HEK293T (cell line): ENCODE measurements at places on chromosomes 16 and 17.

GRCh38 chr16:56849690-56850680, 15.0 kb upstream of the SLC12A3 start:
- DNase-seq: no peak

DNA sequence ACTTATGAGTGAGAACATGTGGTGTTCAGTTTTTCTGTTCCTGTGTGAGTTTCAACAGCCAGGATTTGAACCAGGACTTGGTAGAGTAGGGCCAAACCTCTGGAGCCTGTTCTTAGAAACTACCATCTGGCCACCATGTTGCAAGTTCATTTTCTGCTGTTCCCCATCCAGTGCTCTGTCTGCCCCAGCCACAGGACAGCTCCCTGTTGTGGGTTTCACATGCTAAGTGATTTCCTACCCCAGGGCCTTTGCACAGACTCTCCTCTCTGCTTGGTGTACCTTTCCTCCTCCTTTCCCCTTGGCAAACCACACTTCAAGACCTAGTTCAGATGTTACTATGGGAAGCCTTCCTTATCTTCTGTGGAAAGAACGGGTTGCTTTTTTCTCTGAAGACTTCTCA, 79.5 kb downstream of the HS3ST4 start:
- DNase-seq: no peak

GRCh38 chr17:8944748-8945147, 20.8 kb downstream of the PIK3R5 start:
- peak; percentile 1 for DNase-seq

GRCh38 chr17:69470702-69471101, 56.2 kb downstream of the MAP2K6 start:
- DNase-seq: no peak

DNA sequence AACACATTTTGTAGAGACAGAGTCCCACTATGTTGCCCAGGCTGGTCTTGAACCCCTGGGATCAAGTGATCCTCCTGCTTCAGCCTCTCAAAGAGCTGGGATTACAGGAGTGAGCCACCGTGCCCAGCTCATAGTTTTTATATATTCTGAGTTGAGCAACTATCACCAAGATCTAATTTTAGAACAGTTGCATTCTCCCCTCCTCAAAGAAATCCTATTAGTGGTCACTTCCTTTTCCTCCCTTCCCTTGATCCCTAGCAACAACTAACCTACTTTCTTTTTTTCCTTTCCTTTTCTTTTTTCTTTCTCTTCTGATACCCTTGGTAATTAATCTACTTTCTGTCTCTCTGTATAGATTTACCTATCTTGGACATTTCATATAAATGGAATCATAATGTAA, 61.5 kb upstream of the B4GALNT2 start:
- DNase-seq: no peak

GRCh38 chr17:19415311-19415710, 4.3 kb downstream of the RNF112 start:
- DNase-seq: no peak

DNA sequence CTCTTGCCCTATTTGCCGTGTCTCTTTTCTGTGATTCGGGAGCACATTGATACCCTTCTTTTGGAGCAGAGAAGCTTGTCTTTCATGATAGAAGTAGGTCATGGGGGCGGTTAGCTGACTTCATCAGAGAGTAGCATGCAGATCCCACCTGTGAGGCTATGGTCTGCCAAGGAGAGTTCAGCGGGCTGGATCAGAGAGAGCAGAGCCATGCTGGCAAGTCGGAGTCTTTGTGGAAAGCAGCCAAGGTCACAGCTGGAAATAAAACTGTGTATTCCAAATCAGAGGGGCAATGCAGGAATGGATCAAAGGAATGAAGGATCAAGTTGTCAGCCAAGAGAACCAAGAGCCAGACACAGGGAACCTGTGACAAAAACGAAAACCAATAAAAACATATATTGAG, 595.9 kb downstream of the WWOX start:
- DNase-seq: no peak

DNA sequence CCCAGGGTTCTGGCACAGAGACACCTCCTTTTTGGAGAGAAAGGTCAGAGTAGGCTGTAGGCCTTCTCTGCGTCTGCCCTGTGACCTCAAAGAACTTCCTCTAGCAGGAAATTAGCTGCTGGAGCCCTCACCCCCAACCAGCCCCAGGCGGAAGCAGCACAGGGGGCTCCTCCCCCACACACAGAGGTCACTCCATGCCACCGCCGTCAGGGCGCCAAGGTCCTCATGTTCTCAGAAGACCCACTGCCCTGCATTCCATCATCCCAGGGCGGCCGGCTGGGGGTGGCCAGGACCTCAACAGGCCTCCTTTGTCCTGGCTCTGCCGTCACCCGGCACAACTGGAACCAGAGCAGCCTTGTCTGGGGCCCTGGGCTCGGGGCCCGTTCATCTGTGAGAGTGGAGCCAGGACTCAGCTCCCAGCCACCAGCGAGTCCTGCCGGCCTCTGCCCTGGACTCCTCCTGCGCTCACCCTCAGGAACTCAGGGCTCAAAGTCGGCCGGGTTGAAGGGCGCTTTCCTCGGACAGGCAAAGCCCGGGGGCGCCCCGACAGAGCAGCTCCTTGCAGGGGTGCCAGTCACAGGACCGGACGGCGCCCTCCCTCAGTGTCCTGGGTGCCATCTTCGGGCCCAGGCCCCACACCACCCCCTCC, 1.2 kb downstream of the TMC6 start:
- DNase-seq: no peak

GRCh38 chr17:58541249-58541648, 26.8 kb upstream of the MTMR4 start:
- DNase-seq: peak; percentile 48

DNA sequence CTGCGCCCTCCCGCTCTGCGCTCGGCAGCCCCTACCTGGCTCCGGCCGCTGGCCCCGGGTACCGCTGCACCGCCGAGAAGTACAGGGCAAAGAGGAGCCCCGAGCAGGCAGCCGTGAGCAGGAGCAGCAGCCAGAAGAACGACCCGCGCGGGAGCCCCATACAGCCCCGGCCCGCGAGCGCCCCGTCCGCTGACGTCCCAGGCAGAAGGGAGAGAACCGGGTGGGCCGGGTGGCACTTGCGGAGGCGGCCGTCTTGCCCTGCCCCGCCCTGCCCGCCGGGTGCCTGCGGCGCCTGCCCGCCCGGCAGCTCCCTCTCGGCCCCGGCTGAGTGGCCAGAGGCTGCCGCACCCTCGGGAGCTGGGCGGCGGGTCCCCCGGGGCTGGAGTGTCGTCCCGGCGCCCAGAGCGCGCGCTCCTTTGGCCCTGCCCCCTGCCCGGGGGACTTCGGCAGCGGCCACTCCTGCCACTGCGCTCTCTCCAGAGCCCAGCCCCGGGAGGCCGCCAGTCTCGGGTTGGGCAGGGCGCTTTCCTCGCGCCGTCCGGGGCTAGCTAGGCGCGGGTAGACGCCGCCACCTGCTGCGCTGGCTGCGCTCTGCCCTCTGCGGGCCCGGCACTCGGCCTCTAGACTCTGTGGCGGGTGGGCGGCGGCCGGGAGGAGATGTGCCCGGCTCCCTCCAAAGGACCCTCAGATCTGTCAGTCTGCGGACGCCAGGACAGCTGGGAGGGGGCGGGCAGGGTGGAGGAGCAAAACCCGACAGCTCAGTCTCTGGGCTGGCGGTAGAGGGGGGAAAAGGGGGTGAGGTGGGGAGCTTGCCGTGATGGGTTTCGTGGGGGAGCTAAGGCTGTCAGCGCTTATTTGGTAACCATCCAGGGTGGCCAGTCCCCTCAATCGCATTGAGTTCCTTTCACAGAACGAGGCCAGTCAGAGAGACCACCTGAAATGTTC, at the start of gene ST6GALNAC2:
ST6GALNAC2 (minus strand) TSS at position 212 of the 945 bp plus-strand sequence; CDS start at position 160, 52 bp downstream.
- DNase-seq: peak; percentile 66

GRCh38 chr16:586645-587590, 2.9 kb upstream of the RAB40C start:
- no peak for DNase-seq

DNA sequence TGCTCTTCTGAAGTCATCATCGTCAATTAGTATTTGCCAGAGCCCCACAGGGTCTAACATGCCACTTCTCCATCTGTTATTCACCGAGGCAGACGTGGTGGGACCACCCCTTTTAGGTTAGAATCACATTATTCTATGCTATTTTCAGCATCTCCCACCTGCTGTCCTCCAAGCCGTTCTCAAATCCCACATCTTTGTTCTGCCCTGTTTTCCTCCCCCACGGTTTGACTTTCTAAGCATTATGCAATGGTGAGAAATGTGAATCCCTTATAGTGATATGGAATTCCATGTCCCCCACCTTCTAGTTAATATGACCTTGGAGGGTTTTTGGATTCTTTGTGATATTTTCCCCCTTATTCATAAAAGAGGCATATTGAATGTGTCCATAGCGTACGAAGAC, 634.1 kb upstream of the RBFOX1 start:
- no peak for DNase-seq

- DNase-seq: no peak
These were observed 10.5 kb downstream of the FAM83G start for GRCh38 chr17:18993905-18994526.

- no peak for DNase-seq
These were observed 51.3 kb downstream of the EPN2 start for GRCh38 chr17:19288453-19288852.

DNA sequence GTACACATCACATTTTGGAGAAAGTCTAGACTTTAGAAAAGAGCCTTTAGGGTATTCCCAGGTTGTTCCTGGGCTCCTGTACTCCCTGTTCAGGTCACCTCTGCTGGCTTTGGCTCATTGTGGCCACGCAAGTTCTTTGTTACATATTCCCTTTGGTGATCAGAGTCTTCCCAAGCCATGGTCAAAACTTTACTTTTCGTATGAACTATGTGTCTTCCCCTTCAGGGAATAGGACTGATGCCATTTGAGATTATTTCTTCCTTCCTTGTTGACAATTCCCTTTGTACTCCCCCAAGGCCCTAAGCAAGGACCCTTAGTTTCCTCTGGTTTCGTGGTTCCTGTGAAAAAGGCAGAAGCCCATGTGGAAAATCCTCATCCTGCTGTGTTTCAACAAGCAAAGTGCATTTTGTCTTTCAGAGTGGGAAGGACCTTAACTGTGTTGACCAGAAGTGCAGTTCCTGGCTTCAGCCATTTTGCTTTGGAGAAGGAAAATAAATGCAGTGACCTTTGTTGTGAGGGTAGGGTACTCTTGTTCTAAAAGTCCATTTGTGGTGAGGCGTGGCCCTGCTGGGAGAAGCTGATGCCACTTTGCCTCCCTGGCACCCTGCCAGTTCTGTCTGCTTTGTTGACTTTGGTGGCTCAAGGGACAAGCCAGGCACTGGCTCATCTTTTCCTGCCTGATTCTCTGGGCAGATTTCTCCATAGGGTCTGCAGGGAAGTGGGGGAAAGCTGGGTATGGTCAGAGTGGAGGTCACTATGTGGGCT, 55.1 kb downstream of the ZNRF1 start:
- no peak for DNase-seq

DNA sequence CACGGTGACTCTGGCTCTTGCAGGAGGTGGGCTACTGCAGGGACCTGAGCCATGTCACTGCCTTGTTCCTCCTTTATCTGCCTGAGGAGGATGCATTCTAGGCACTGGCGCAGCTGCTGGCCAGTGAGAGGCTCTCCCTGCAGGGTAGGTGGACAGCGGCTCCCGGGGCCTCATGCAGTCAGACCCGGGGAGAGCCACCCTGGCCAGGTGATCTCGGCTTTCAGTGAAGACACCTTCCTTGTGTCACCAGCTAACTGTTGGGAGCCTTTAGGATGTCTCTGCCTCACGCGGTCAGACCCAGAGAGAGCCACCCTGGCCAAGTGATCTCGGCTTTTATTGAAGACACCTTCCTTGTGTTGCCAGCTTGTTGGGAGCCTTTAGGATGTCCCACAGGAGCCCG, 31.7 kb upstream of the KSR1 start:
- no peak for DNase-seq

DNA sequence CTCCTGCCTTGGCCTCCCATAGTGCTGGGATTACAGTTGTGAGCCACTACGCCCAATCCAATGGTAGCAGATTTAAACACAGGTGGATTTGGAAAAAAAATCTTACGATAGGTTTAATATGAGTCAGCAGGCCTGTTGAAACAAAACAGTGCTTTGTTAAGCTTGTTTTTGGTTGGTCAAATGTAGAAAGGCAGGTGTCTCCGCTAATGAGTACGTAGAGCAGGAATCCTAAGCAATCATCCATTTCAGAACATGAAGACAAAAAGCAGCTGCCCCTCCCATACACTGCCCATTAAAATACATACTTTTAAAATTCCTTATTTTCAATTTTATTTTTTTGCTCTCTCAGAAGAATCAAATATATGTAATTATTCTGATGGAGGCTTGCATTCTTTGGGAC, 1.9 kb upstream of the WWOX start:
- no peak for DNase-seq

GRCh38 chr17:75622076-75622475, 11.2 kb upstream of the SMIM5 start:
- DNase-seq: no peak
